CD4-positive, alpha-beta T cell treated with Interleukin-17A for 1 hour (primary cell): ENCODE measurements at places on chromosomes 16 and 17.

DNA sequence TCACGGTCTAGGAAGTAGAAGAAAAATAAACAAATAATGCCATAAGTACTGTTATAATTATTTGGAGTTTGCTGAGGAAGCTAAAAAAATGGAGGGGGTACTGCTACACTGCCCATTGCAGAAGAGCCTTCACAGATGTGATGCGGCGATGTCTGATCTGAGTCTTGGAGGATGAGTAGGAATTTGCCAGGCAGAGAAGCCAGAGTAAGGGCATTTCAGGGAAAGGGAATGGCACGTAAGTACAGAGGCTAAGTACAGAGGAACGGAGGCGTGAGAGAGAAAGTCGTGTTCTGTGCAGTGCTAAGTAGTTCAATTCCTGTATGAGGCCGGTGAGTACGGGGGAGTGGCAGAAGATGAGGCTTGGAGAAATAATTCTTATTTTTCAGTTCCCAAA lies 741 bp upstream of the GRB2 start:
- DNase-seq, result no peak

- peak; percentile 61 for DNase-seq
Measured at GRCh38 chr16:55711959-55712876, 56.4 kb downstream of the SLC6A2 start.

GRCh38 chr16:70159355-70160348 lies 13.9 kb upstream of the CLEC18C start:
- no peak for DNase-seq

DNA sequence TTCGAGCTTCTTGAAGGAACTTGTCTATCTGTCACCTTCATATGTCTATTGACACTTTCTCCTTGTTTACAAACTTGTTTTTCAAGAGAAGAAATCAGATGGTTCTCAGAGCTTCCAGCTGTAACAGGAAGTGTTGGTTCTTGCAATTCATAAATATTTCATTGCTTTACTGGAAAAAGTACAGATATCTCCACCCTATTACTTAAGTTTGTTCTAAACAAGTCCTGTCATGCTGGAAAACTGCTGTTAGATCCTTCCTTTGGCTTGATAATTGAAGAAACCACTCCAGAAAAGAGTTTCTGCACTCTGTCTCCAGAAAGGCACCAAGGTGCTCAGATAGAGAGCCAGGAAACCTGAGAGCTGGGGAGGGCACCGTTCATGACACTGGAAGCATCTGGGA lies 181.6 kb downstream of the DNAH9 start:
- no peak for DNase-seq

GRCh38 chr16:67147437-67148140 lies 3.2 kb downstream of the B3GNT9 start:
- no peak for DNase-seq

GRCh38 chr16:31455601-31456314 lies 3.5 kb upstream of the ARMC5 start:
- DNase-seq, result peak; percentile 39

DNA sequence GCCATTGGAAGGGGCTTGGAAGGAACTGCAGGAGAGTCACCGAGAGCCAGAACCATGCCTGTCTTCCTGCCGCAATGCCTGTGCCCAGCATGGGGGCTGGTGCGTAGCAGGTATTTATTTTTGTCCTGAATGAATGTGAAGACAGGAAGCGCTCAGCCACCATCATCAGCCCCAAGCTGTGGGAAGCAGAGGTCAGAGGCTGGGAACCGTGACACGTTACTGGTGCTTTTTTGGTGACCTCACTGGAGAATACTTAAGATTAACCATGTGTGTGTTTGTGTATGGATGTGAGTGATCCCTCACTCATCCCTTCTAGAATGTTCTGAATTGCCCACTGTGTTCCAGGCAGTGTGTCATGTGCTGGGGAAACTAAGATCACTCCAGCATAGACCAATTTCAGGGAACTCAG lies 343.8 kb downstream of the SNX29 start:
- no peak for DNase-seq

DNA sequence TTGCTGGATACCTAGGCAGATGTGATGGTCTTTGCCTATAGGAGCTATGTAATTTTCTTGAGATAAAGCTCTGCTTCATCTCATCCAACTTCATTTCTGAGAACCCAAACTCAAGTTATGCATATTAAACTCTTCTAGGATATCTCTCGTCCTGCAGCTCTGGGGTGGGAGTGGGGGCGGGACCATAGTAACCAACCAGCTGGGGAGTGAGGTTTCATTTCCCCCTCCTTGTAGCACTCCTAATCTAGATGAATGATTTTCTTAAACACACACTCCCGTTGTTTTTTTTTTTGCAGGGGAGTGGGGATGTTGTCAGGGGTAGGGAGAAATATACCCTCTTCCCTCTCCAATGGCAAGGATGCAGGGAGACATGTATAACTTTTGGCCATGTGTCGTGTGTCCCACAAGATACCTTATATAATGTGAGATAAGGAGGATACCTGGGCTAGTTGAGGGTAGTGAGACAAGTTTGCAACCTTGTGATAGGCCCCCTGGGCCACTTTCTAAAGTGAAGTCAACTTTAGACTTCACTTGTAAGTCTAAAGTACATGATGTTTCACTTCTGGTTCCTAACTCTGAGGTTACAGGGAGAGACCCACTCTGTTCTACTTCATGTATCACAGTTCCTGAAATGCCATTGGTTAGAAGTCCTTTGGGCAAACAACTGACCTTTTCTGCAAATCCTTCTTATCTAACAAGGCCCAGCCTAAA lies 10.5 kb upstream of the HEATR6 start:
- no peak for DNase-seq

DNA sequence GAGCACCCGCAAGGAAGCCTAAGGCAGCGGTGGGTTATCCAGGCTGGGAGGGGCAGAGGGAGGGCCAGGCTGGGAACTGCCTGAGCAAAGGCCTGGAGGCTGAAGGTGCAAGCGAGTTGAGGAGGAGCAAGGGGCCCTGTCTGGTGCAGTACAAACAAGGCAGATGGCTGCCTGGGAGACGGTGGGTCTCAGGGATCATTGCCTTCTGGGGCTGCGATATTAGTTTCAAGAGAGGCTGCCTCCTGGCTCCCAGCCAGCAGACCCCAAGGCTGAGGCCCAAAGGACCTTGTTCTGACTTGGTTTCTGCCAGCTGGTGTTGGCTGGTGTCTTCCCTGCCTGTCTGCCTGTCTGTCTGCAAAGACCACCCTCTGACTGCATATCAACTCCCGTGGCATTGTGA lies 154.0 kb downstream of the IRF8 start:
- no peak for DNase-seq

GRCh38 chr16:50718061-50718760 lies 23.7 kb upstream of the CYLD start:
- no peak for DNase-seq

DNA sequence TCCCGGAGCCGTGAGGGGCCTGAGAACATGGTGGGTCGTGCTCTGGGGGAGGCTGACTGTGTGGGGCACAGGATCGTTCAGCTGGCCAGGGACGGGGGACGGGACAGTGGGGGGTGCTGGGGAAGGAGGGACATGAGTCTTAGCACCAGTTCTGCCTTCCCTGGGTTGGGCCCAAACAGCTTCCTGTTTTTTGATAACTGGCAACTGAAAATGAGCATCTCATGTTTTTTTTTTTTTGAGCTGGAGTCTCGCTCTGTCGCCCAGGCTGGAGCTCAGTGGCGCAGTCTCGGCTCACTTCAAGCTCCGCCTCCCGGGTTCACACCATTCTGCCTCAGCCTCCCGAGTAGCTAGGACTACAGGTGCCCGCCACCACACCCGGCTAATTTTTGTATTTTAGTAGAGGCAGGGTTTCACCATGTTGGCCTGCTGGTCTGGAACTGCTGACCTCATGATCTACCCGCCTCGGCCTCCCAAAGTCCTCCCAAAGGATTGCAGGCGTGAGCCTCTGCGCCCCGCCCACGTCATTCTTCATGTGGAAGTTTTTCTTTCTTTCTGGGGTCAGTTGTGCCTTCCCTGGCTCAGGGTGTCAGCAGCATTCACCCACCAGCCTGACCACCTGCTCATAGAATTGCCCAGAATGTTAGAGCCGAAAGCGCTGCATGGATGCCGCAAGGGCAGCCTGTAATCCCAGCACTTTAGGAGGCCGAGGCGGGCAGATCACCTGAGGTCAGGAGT lies 6.4 kb downstream of the ASPSCR1 start:
- no peak for DNase-seq

GRCh38 chr17:34673516-34673915 lies 94.1 kb downstream of the TMEM132E start:
- DNase-seq, result no peak

DNA sequence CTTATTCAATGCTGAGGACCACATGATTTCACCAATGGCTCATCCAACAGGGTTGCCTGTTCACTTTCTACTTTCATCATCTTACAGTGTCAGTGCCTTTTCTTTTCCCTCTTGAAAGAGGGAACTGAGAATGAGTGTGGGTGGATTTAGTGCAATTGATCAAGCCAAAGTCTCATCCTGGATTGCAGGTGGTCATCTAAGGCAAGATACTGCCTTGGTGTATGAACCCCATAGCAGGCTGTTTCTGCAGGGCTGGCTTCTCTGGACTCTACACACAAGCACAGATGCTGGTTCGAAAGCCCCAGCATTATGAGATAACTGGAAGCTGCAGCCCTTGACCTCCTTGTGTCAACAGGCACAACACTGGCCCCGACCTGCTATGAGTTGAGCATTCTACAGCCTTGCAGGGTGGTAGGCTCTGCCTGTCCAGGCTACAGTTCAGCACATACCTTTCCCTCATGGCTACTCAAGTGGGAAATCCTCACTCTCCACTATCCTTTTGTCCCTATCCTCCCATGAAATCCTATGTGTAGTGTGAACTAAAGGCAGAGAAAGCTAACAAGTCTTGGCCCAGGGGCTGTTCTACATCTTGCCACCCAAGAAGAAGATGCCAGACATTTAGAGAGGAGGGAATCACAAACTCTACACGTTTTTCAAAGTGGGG lies 358.7 kb downstream of the SLC39A11 start:
- DNase-seq, result no peak

GRCh38 chr16:73457851-73458250 lies 409.9 kb upstream of the ZFHX3 start:
- DNase-seq, result no peak

- no peak for DNase-seq
Measured at GRCh38 chr17:2331303-2331702, 5.0 kb downstream of the TSR1 start.

- no peak for DNase-seq
Measured at GRCh38 chr17:78728495-78728894, 53.6 kb downstream of the CYTH1 start.

GRCh38 chr16:20040011-20040410 lies 33.7 kb downstream of the GPR139 start:
- no peak for DNase-seq

DNA sequence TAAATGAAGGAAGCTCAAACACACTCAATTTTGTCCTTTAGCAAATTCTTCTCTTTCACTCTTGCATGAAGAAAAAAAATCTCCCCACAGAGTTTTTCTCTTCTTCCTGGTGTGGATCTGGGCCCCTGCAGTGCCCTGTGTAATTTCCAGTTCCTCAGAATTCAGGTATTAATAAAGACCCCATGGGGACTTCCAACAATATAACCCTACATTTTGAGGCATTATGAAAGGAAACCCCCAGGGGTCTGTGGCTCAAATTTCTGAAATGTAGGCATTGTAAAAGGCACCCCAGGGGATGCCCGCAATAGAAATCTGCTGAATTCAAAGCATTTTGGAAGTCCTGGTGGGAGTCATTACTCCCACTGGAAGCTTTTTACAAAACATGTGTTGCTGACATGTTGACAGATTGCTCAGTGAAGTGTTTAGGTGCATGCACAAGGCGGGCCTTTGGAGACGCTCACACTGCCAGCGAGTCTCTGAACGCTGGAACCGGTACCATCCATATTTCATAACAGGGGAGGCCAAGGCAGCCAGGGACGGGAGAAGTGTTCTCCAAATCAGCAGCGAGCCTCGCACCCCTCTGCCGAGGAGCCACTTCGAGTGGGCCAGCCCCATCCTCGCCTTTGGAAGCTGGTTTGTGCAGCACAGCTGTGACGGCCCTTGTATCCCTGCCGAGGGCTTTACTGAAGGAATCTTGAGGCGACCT lies 154.0 kb downstream of the ZNF423 start:
- no peak for DNase-seq

- DNase-seq, result no peak
Measured at GRCh38 chr16:68197250-68197649, 38.7 kb downstream of the ESRP2 start.

GRCh38 chr17:78163881-78164747 lies 4.3 kb upstream of the SYNGR2 start:
- no peak for DNase-seq

- DNase-seq, result peak; percentile 14
Measured at GRCh38 chr17:59373882-59374495, 42.5 kb downstream of the YPEL2 start.

- no peak for DNase-seq
Measured at GRCh38 chr17:16988749-16989229, 16.9 kb upstream of the TNFRSF13B start.
